Activated CD4-positive, alpha-beta memory T cell treated with anti-CD3 and anti-CD28 coated beads, Interleukin-2, amount 10 ng/mL, durations not matched to agents 7 days and 5 days (primary cell): ENCODE measurements at places on chromosomes 3 and 15. TPM values are rescaled to one million over a fixed set of nuclear protein-coding genes. Genes with fewer than 3 reads are reported as not detected.

PTH1R gene
- total RNA-seq: not detected

ULK3 gene
- total RNA-seq: 84.2 TPM

GJD2 gene
- not detected for total RNA-seq

CSPG4 gene
- not detected for total RNA-seq

ACY1 gene
- 18.4 TPM for total RNA-seq

RARRES1 gene
- total RNA-seq: not detected

WNT7A gene
- total RNA-seq: not detected

ZMYND10 gene
- 1.7 TPM for total RNA-seq

KBTBD13 gene
- total RNA-seq: not detected

TMEM158 gene
- total RNA-seq: not detected

MYO1E gene
- total RNA-seq: 46.1 TPM

SLC28A2 gene
- not detected for total RNA-seq

TMIE gene
- total RNA-seq: 0.63 TPM

CTXN2 gene
- not detected for total RNA-seq

NPTN gene
- 46.0 TPM for total RNA-seq

NRROS gene
- 50.1 TPM for total RNA-seq

SENP8 gene
- total RNA-seq: 0.73 TPM

PCLAF gene
- total RNA-seq: 110 TPM

ALPK3 gene
- 0.20 TPM for total RNA-seq

VPS13C gene
- 76.7 TPM for total RNA-seq

POTEB3 gene
- total RNA-seq: not detected

ADIPOQ gene
- total RNA-seq: not detected

EIF5A2 gene
- 15.5 TPM for total RNA-seq

BNC1 gene
- total RNA-seq: not detected

CFAP100 gene
- total RNA-seq: not detected

RPS17 gene
- 1,293 TPM for total RNA-seq

GOLGA6L25 gene
- total RNA-seq: not detected

CCDC12 gene
- 55.0 TPM for total RNA-seq
